ENCODE measurements at places on chromosomes 4 and X.
A peak's percentile ranks its signal among the peaks of the same experiment; 100 is the strongest.

DNA sequence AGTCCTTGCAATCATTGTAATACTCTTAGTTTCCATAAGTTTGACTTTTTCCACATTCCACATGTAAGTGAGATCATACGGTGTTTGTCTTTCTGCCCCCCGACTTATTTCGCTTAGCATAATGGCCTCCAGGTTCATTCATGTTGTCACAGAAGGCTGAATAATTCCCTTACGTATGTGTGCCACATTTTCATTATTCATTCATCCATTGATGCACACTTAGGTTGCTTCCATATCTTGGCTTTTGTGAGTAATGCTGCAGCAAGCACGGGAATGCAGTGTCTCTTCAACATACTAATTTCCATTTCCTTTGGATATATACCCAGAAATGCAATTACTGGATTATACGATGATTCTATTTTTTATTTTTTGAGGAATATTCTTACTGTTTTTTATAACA, 22.0 kb upstream of the VEGFC start:
- no peak for DNase-seq

GRCh38 chr4:7771541-7772507, 167.8 kb downstream of the AFAP1 start:
- no peak for DNase-seq

DNA sequence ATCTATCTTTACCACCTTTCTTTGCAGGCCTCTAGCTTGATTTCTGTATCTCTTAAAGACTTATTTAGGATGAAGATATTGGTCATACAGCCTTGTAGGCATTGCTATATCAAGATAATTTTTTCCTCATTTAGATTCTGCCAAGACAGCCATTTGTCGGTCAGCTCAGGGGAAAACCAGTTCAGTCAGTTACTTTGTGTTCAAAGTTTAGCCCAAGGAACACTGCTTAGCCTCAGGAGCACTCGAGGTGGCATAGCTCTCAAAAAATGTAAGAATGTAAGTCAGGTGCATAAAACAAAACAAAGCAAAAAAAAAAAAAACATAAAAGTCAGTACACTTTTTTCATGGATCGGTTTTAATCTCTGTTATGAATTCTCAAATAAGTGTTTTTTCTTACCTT, 43.4 kb downstream of the NRK start:
- no peak for DNase-seq

DNA sequence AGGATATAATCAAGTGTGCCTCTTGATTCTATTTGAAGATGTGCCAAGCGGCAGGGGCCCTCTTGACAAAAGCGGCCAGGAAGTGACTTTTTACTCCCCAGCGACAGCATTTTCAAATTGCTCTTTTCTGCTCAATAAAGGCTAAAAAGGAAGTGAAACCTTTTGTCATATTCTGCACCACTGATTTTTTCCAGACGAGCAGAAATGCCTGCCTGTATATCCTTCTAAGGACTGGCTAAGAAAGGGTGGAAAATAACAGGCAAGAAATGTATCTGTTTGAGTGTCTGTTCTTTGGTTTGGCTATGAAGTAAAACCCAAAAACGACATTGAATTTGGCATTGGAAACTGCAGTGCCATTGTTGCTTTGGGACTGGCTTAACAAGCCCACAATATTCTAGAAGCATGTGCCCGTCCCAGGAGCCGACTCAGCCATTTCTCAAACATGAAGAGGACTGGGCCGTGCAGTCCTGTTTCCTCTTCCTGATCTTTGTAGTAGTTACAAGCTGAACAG, 25.4 kb downstream of the TMSB4X start:
- DNase-seq = no peak

DNA sequence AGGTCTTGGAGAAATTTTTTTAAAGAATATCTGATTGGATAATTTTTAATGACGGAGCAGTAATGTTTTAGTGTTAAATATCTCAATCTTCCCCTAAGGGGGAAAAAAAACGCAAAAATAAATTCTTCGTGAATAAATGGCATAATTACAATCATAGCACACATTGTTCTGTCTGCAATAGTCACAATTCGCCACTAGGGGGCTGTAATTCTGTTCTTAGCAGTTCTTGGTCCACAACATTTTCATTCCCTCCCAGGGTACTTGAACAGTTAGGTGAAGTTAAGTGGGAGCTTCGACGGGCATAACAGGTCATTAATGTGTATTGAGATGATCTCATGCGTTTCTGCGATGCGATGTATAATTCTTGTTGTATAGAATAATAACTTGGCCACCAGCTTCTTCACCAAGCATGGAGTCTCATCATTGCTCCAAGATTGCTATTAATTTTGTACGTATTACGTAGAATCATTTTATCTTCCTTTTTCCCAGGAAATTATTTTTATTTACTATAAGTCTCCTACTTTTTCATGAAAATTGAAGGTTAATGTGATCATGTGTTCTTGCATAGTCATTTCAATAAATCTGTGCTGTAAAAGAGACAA, 27.2 kb downstream of the HTR2C start:
- peak; percentile 22 for DNase-seq
